ENCODE measurements at places on chromosomes 6 and 20.
A peak's percentile ranks its signal among the peaks of the same experiment; 100 is the strongest.

DNA sequence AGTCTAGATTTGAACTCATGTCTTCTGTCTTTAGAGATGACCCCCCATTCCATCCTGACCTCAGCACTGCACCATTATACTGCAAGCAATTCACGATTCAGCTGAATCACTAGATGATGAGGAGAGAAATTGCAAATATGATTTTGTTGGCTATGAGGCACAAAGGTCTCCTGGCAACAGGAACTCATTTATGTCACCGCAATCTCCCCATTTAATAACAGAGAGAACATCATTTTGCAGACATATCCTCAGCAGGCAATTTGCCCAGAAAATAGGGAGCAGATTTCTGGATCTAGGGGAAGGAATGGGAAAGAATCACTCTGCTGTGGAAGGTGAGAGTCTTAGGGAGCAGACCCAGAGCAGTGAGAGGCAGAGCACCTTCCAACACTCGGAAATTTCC is 303.0 kb downstream of the PAX1 start:
- DNase-seq: no peak

DNA sequence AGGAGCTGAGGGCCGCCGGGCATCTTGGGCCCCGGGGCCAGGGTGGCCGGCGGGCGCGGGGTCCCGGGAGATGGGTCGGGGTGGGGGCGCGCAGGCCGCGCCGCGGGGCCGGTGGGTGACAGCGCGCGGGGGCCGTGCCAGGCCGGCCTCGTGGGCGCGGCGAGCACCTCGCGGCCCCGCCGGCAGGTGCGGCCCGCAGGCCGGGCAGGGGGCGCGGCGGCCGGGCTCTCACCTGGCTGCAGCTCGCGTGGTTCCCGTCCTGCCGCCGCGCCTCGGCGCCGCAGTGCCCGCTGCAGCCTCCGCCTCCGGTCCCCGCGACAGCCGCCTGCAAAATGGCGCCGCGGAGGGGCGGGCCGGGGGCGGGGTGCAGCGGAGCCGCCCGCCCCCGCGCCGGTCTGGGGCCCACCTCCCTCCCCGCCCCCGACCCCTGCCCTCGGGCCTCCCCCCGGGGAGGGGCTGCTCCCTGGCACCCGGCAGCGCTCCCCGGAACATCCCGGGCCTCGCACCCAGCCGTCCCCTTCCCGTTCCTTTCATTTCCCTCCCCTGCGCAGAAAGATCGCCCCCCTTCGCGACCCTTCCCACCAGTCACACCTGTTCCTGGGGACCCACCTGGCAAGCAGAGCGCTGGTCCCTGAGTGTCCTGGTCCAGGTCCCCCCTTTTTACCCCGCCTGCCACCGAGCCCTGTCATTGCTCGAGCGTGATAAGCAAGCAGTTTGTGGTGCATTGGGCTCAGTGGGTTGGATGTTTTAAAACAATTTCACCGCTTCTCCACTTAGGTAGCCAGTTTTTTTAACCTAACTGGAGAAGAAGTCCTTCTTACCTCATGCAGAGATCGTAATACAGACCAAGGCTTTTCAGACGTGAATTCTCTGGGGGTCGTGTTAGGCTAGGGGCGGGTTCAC is at the start of gene SLC23A2:
TSS of gene SLC23A2 (minus strand) at position 337 of the 903 bp plus-strand sequence. CDS start 68,948 bp downstream, outside the sequence.
- DNase-seq: peak; percentile 37

DNA sequence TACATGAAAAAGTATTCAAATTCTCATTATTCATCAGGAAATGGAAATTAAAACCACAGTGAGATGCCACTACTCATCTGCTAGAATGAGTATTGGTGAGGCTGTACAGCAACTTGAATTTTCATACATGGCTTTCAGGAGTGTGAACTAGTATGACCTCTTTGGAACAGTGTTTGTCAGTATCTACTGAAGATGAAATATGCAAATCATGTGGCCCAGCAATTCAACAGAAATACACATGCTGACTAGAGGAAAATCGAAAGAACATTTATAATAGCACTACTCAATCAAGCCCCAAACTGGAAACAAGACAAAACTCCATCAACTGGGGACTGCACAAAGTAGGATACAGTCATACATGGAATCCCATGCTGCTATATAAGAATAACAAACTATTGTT is 102.2 kb downstream of the DCDC2 start:
- no peak for DNase-seq

DNA sequence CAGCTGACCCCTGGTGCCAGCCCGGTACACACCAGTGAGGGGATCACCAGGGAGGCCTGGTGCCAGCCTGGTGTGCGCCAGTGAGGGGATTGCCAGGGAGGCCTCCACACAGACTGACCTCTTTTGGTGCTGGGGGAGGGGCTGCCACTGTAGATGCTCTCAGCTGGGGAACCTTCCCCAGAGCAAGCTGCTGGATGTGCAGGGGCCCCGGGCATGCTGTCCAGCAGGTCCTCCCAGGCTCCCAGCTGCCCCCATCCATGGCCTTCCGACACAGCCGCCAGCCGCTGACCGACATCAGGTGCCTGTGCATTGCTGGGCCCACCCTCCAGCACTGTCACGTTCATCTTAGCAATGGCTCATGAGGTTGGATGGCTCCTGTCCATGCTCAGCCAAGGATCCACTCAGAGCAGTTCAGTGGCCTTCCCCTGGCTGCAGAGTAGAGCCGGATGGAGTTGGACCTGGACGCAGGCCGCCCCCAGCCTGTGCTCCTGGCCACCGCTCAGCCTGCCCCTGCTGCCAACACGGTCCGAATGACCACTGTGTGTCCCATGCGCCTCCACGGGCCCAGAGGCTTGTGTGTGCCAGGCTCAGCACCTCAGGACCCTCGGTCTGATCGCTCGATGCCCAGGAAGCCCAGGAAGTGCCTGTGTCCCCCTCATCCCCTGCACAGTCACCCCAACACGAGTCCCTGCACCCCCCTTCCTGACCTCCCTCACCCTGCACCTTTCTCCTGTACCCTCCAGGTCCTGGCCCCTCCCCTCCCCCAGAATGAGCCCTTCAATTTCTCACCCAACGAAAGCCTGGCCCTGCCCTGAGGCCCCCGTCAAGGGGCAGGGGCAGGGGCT is 95.7 kb downstream of the YTHDF1 start:
- no peak for DNase-seq

GRCh38 chr6:99833034-99833433 is 161.0 kb downstream of the MCHR2 start:
- DNase-seq: no peak

- DNase-seq: peak; percentile 2
Observed at GRCh38 chr6:170106906-170107525, 183.9 kb downstream of the DLL1 start.

GRCh38 chr6:129236001-129236517 is 353.1 kb downstream of the LAMA2 start:
- DNase-seq: no peak

DNA sequence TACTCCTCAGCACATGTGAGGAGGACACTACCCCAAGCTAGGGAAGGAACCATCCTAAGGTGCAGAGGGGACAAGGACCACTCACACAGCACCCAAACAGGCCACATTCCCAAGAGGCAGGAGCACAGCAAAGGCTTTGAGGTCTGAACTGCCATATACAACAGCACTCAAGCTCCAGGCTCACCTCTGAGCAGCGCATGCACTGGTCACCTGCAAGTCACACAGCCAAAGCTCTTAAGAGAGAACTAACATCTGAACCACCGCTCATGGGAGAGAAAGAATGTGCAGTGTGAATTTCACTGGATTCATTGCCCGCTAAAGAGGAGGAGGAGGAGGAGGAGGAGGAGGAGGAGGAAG is 31.0 kb downstream of the NPEPL1 start:
- no peak for DNase-seq

DNA sequence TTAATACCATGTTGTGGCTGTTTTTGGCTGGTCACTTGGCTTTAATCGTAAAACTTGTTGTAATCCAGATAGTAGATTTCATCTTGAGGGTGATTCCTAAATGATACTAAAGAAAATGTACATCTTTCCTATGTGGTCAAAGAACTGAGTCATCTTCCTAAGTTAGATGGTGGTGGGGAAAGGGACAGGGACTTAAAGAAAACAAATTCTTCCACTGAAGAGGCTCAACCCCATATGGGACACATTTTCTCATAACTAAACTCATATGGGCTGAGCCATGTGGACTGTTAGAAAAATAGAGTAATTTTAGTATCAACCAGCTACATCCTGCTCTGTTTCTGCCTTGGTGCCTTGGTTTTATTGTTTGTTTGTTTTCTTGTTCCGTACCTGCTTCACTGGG is 155.8 kb downstream of the TSHZ2 start:
- no peak for DNase-seq

DNA sequence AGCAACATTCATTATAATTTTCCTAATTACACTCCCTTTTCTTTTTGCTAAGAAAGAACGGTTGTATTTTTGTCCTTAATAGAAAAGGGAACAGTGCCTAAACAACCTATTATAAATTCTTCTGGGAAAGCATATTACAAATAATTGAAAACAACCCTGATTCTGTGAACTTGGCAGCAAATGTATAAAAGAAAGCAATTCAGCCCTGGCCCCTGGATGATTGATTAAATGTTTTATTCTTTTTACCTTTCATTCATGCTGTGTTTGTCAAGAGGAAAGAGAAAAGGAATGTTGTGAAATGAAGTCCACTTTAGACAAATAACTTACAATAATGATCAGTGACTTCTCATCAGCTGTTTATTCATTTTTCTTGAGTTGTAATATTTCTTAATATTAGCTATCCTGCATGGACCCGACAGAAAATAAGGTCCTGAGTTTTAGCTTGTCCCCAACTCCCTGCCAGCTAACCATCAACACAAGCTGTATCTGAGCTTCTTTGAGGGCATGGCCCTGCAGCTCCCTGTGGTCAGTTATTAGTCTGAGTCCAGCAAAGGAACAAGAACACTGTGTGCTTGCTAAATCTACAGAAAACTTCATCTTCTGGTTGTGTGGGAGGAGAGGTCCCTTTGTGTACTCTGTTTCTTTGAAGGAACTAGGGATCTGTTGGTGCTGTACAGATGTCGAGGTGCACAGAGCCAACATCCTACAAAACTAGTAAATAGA is 248.2 kb downstream of the LAMA2 start:
- no peak for DNase-seq

- no peak for DNase-seq
Observed at GRCh38 chr6:76774781-76775384, 688.4 kb downstream of the HTR1B start.

DNA sequence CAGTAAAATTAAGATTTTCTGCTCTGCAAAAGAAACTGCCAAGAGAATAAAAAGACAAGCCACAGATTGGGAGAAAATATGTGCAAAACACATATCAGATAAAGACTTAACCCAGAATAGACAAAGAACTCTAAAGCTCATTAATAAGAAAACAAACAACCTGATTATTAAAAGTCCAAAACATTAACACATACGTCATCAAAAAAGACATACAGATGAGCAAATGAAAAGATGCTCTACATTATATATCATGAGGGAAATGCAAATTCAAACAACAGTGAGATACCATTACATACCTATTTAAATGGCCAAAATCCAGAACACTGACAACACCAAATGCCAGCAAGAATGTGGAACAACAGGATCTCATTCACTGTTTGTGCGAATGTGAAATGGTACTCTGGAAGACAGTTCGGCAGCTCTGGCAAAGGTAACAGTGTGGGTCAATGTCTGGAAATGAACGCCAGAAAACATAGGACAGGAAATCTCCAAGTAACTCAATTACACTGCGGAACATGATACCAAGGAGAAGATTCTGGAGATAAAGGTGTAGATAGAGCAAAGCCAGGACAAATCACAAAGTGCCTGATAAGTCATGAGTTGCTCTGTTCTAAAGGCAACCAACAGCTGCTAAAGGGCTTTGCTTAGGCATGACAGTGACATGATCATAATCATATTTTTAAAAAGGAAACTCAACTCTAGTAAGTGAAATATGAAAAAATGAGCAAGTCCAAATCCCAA is 96.8 kb downstream of the PDE10A start:
- DNase-seq: peak; percentile 27

- no peak for DNase-seq
Observed at GRCh38 chr6:18214003-18214402, 50.3 kb downstream of the DEK start.

DNA sequence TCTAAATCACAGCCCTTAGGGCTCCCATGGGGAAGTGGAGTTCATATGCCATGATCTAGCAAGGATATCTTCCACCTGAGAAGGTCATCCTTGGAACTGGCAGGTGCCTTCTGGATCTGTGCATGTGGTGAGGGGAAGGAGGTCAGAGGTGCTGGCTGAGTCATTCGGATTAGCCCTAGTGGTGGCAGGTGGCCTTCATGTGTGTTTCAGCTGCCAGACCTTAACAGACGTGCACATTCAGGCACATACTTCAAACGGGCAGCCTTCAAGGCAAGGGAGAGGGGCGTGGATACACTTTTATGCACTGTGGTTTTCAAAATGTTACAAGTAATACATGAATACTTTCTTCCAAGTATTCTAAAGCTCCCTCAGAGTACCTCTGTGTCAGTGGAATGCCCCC is 51.2 kb downstream of the BMP6 start:
- no peak for DNase-seq

GRCh38 chr6:6486595-6486994 is 101.9 kb upstream of the LY86 start:
- DNase-seq: no peak

- DNase-seq: no peak
Observed at GRCh38 chr20:34249291-34249690, 8.1 kb downstream of the ASIP start.

- DNase-seq: no peak
Observed at GRCh38 chr6:35388772-35389352, 46.5 kb downstream of the PPARD start.

- no peak for DNase-seq
Observed at GRCh38 chr6:85113934-85114580, 335.8 kb upstream of the NT5E start.

DNA sequence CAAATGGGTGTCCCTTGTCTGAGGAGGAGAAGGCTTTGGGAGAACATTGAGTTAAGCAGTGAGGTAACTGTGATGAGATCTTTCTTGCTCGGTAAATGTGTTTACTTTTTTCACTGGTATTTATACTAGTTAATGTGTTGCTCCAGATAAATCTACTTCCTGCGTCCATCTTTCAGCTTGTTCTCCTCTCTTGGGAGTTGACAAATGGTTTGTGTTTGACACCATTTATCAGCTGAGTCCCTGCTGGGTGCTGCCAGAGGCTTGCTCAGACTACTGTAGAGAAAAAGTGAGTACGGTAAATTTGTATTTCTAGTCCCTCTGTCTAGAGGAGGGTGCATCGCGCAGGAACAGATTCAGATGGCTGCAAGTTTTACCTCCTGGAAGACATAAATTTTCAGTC is 8.3 kb upstream of the PRDM1 start:
- DNase-seq: no peak

GRCh38 chr6:1266686-1267056 is 45.2 kb upstream of the FOXQ1 start:
- DNase-seq: no peak

GRCh38 chr6:156344491-156344890 is 432.7 kb upstream of the ARID1B start:
- no peak for DNase-seq

DNA sequence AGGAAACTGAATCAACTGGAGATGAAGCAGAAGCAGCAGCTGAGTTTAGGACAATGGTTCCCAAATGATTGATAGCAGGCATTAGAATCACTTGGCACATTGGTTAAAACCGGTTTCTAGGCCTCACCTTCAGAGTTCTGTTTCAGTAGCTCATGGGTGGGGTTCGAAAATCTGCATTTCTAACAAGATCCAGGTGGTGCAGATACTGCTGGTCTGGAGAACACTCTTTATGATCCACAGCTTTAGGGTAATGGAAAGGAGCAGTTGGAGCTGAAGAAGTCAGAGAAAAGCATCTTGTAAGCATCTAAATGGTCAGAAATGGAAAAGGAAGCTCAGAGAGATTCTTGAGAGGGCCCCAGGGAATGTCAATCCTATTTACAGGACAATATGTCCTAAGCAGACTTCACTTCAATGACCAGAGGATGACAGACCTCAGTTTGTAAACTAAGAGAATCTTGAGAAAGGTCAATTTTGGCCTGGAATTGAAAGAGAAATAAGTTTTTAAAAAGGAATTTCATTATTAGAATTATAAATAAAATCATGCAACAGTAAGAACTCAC is 8.5 kb downstream of the TSPYL1 start:
- DNase-seq: peak; percentile 32
